ENCODE measurements at places on chromosomes 12 and 14.

GRCh38 chr12:26214121-26214520 lies 18.7 kb downstream of the SSPN start:
- DNase-seq = no peak

DNA sequence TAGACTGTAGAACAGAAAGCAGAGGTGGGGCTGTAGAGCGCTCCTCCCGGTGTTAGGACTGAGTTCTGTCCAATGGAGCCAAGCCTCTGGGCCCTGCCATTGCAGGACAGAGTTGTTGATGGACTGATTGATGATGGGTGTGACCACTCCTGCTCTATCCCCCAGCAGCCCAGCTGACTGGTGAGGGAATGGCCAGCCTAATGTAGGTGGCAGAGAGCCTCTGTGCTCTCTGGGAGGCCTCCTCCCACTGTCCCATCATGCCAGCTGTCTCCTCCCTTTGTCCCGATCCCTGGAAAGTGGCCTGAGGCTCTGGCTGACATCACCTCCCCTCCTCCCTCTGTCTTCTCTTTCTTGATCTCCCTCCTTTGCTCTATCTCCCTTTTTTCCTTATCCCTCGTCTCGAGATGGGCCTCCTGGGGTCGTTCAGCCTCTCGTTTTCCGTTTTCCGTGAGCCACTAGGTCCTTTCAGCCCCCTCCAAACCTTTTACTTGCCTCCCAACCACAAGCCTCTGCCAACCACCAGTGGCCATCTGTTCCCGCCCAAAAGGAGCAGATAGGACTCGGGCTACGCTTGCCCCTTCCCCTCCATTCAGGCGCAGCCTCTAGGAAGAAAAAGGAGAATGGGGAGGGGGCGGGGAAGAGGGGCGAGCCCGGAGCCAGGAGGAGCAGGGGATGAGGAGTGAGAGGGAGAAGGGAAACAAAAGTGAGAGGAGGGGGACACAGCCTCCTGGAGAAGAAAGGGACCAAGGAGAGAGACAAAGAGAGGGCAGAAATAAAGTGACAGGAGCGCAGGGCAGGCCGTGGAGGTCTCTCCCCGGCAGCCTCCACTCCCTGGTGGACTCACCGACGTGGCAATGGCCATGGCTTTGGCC lies 572 bp downstream of the EFS start:
- peak; percentile 97 for DNase-seq

- DNase-seq = no peak
Observed at GRCh38 chr12:112496496-112496895, 77.7 kb downstream of the PTPN11 start.

DNA sequence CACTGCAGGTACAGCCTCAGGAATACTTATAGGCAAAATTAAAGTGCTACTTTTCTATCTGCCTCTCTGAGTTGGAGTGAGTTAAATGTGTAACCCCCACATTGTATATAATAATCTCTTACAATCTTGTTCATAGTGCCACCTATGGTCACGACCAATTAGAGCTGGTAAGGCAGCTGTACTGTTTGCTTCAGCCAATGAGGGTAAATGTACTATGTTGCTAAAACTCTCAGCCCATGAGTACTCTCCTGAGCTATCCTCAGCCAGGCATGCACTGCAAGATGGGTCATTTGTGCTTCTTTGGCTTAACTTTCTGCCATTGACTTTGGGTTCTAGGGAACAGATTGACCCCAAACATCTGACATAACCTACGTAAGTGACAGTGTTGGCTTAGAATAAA lies 15.0 kb upstream of the MDM2 start:
- no peak for DNase-seq

DNA sequence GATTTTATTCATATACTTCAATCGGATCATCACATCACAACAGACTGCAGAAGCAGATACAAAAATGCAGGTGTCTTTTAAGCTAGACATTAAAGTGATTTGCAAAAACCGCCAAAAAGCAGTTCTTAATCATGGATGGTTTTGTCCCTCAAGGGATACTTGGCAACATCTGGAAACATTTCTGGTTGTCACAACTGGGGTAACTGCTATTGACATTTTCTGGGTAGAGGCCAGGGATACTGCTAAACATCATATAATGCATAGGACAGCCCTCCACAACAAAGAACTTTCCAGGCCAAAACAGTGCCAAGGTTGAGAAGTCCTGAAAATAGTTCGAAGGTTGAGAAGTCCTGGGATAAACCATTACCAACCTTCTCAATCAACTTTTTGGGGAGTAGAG lies 101.8 kb upstream of the BBS10 start:
- DNase-seq = no peak

GRCh38 chr14:95502381-95502950 lies 14.0 kb downstream of the SYNE3 start:
- DNase-seq = no peak

- no peak for DNase-seq
Observed at GRCh38 chr14:50678163-50678562, 10.1 kb upstream of the SAV1 start.

GRCh38 chr12:26688344-26688904 lies 144.6 kb downstream of the ITPR2 start:
- DNase-seq = no peak

- no peak for DNase-seq
Observed at GRCh38 chr12:34021071-34021470, 1.2 kb upstream of the ALG10 start.

- no peak for DNase-seq
Observed at GRCh38 chr12:91161009-91161408, 21.6 kb downstream of the DCN start.

DNA sequence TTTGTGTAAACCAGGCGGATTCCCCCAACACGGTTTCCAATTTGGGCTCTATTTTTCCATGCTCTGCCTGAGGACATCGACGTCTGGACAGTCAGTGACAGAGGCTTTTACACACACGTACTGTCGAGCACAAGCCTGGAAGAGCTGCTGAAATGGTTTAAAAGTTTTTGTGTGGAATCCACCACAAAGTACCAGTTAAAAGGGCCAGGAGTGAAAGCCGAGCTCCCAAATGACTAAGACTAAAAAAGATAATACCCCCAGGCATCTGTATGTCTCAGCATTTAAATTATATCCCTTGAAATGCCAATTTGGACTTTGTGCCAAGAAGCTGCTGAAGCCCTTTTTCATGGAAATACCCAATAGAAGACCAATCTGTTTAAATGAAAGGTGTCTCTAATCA lies 173.2 kb downstream of the EGLN3 start:
- no peak for DNase-seq

GRCh38 chr14:48027115-48027514 lies 351.7 kb upstream of the MDGA2 start:
- no peak for DNase-seq

GRCh38 chr14:32986791-32987540 lies 48.3 kb downstream of the NPAS3 start:
- DNase-seq = no peak

- DNase-seq = no peak
Observed at GRCh38 chr12:62730649-62731048, 204.3 kb downstream of the PPM1H start.

- DNase-seq = no peak
Observed at GRCh38 chr14:52878469-52878868, 72.4 kb downstream of the FERMT2 start.

DNA sequence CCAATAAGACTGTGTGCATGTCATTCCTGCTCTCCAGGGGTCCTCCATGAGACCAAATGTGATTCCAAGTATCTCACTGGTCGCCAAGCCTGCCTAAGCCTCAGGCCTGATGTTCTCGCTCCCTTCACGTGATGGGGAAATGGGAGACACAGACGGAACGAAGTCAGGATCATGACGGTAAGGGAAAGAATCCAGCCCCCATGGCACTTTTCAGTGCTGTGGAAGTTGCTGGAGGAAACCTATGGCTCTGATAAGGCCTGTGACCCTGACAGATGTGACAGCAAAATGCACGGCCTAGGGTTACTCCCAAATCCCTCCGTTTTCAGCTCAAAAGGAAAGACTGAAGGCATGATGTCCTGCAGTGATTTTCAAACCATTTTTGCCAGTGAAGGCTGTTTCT lies 184.9 kb downstream of the CALM1 start:
- no peak for DNase-seq

- no peak for DNase-seq
Observed at GRCh38 chr12:3564861-3565260, 73.9 kb downstream of the PRMT8 start.

DNA sequence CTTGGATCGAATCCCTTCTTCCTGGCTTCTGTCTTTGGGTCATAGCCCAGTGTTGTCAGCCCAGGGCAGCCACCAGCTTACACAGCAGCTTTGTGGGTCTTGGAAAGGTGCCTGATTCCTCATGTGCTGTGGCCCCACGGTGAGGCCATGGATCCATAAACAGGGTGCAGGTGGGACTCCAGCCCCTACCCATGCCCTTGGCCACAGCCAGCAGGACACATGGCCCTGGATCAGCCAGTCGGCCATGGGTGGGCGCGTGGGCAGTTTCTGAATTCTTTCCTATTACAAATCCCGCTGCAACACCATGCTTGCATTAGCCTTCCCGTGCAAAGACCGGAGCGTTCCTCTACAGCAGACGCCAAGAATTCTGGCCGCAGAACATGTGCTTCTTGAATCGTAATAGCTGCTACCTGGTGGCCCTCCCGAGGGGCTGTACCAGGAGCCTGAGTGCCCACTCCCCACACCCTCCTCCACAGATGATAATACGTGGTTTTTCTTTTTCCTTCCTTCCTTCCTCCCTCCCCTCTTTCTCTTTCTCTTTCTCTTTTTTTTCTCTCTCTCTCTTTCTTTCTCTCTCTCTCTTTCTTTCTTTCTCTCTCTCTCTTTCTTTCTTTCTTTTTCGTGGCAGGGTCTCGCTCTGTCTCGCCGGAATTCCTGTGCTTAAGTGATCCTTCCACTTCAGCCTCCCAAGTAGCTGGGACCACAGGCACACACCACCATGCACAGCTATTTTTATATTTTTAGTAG lies 2.9 kb upstream of the MMP17 start:
- DNase-seq = no peak

DNA sequence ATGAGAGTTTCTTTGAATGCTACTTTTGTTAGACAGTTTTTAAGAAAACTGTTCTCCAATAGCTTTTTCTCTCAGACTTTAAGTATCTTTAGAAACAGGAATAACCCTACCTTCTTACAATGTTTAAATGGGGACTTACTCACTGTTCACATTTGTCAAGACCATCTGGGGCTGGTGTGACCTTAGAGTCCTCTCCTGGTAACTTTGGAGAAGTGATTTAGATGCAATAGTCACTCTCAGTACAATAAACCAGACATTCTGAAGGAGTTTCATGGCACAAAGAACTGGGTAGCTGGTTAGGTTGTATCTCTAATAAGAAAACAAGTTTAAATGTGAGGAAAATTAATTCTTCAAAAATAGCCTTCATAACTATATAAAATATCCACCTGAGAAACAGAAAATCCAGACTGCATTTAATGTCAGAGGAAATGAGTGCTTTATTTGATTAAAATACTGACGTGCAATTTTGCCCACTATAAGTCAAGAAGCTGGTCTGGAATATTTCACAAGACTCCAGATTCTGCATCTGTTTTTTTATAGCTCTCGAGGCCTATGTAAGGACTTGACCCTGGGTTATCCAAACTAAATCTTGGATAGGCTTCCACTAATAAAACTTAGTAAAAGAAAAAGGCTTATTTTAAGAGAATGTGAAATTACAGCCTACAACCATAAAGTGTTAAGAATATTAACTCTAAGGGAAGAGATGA lies 108.7 kb downstream of the PTGER2 start:
- DNase-seq = no peak

- no peak for DNase-seq
Observed at GRCh38 chr12:48247181-48247966, 44.3 kb upstream of the OR10AD1 start.

- no peak for DNase-seq
Observed at GRCh38 chr12:267581-268482, 5.2 kb upstream of the SLC6A13 start.

DNA sequence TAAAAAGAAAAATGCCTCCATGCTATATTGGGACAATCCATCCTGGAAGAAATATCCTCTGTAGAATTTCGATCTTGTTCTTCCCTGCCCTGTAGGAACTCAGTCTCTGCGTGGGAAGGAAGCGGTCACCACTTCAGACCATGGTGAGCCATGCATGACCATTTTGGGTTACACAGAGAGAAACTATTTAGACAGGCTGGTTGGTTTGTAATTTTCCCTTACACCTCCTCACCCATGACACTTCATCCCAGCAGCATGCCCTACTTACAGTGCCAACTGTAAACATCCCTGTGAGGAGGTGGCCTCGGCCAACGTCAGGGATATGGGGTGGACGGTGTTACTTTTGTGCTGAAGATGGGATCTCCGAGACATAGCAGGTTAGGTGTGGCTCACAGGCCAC lies 121.4 kb downstream of the SMOC1 start:
- no peak for DNase-seq

DNA sequence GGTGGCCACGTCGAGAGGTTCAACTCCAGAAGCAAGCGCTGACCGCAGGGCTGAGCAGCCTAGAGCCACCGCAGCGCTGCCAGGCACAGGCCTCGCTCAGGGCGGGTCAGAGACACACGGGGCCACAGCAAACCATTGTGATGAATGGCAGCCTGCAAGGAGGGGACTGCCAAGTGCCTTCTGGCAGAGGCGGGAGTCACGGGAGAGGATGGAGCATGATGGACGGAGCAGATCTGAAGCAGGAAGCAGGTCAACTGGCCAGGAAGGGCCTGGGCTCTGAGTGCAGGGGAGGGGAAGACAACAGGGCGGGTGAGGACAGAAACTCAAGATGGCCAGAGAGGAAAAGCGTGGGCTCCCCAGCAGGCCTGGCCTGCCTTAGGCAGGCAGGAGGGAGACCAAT lies 49.8 kb downstream of the CDC42BPB start:
- no peak for DNase-seq

DNA sequence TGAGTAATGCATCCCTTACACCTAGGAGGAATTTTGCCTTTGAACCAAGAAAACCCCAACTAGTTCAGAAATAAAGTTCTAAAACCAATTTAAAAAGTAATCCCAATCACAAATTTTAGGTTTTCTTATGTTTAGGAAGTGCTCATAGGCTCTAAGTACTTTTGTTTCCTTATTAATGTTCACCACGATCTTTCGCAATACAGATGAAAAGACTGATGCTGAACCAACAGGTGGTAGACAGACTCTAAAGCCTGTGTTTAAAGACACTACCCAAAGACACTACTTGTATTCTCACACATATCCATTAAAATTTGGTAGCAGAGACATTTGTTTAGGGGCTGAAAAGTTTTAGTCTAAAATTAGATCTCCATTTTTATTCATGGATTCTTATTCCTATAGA lies 10.6 kb upstream of the PHLDA1 start:
- no peak for DNase-seq

DNA sequence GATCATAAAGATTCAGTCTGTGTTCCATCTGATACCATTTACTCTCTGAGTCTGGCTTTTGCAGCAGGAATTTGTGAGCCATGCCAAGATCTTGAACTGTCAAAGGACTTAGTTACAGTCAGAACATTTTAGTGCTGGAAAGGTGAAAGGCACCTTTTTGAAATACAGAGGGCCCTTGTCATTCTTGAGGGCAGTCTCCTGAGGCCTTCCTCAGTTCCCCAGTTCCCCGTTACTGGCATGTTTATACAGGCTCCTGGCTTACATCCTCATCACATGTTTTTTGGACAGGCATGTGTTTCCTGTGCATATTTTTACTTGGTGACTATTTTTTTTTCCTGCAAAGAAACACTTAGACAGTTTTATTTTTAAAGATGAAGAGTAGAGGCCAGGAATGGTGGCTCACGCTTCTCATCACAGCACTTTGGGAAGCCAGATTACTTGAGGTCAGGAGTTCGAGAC lies 21.0 kb downstream of the CFAP54 start:
- DNase-seq = no peak
